ENCODE measurements at places on chromosomes 12 and 14.

- no peak for DNase-seq
Observed at GRCh38 chr12:85805654-85806053, 30.6 kb downstream of the RASSF9 start.

DNA sequence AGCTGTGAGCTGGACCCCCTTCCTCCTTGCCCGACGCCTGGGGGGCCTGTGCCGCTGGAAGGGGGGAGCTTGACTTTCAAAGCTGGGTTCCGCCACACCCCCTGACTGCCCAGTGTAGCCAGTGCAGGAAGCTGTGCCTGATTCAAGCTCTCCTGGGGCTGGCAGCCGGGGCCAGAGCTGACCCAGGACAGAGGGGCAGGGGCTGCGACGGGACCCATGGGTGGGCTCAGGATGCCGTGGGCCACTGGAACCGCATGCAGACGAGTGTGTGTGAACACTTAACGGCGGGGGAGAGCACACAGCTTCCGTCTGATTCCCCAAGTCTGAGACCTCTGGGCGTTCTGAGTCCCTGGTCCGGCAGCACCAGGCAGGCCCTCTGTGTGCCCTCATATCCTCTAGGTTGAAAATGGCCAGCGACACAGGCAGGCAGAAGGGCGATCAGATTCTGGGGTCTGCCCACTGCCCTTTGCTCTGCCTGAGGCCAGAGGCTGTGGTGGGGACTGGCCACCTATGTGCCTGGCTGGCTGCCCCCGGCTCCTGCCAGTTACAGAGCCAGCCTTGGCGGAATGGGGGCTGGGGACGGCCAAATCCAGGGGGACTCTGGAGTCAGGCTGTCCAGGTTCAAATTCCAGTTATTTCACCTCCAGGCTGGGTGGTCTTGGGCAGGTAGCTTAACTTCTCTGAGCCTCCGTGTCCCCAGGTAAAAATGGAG lies 54.0 kb downstream of the CYP46A1 start:
- no peak for DNase-seq

- DNase-seq, result no peak
Observed at GRCh38 chr12:71128191-71128788, 29.5 kb downstream of the TSPAN8 start.

DNA sequence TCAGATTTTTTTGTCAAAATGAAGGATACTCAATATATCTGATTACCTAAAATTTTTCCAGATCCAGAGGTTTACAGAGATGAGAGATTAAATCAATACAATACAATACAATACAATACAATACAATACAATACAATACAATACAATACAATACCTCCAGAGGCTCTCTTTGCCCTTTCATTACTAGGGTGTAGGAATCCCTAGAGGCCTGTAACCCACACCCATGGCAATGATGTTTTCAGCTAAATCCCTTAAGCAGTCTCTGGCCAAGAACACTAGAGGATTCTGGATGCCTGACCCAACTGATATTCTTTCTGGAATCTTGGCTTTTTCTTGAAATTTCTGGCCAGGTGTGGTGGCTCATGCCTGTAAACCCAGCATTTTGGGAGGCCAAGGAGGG lies 23.7 kb upstream of the AEBP2 start:
- no peak for DNase-seq

DNA sequence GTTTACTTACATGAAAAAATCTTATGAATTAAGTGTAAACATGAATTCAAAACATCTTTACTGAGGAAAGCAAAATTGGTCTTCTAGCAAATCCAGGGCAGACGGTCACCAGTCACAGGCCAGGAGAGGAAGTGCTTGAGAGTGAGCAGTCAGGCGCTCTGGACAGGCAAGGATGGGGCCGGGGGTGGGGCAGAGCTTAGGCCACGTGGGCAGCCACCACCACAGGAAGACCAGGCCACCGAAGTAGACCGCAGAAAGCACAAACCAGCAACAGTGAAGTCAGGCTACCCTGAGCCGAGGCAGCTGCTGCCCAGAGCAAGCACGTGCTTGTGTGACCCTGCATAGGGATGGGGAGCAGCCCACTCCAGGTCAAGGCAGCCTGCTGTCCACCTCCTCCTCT lies 33.5 kb downstream of the SLC6A12 start:
- no peak for DNase-seq

Data from T-helper 2 cell (primary cell).